Skin of body (tissue), 3 donors: ENCODE measurements at places on chromosomes 3 and 15.
A peak's percentile ranks its signal among the peaks of the same experiment; 100 is the strongest.

DNA sequence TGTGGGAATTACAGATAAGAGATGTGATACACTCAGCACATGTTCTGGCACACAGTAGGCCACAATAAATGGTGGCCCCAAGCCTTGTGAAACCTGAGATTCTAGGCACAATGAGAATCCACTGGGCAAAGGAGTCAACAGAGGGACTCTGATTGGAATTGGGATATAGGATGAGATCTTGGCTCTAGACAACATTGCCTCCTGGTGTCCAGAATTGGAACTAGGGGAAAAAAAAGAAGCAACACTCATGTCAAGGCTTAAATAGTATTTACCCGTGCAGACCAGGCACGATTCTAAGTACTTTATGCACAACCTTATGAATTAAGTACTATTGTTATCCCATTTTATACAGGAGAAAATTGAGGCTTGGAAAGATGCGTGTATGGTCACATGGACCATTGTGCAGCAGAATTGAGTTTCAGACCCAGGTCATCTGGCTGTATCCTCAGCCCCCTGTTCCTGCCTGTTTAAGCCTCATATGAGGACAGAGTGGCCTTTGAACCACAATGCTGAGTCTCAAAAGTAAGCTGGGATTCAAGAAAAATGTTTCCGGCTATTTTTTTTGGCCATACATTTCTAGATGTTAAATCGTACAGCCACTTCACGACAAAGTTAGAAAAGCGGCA, 124.8 kb downstream of the SV2B start:
- DNase-seq: no peak

DNA sequence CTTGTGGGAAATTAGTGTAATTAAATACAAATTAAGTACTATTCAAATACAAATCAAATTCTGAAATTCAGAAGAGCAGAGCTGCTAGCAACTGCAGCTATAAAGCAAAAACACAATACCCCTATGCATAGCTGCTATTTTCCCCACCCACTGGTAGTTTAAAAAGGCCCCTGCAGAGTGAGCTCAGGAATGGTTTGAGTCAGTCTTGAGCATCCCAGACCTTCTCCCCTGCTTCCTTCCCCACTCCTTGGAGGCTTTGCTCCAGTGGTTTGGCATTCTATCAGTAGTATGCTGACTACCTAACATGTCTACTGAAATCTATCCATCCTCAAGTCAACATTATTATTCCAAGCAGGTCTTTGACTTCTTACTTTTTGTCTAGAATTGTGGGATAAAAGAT, 53.0 kb downstream of the EFHB start:
- DNase-seq: no peak

DNA sequence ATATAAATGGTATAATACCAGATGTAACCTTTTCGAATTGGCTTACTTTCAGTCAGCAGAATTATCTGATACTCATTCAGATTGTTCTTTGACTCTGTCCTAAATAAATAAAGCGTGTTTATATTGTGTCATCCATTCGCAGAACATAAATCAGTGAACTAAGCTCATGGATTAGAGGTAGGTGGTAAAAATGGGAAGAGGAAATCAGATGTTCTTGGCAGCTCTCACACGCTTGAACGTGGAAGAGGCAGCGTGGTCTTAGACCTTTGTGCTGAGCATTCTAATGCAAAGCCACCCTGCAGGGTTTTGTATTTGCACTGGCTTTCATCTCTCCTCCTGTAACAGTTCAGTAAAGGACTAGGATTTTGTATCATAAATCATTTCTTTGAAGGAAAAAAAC, 441.4 kb downstream of the GABRG3 start:
- DNase-seq: no peak

- DNase-seq: no peak
These were observed at the start of gene POPDC2 for GRCh38 chr3:119660474-119661440. TSS of gene POPDC2 (minus strand) at chr3:119660589. CDS start at chr3:119660423, 166 bp downstream.

DNA sequence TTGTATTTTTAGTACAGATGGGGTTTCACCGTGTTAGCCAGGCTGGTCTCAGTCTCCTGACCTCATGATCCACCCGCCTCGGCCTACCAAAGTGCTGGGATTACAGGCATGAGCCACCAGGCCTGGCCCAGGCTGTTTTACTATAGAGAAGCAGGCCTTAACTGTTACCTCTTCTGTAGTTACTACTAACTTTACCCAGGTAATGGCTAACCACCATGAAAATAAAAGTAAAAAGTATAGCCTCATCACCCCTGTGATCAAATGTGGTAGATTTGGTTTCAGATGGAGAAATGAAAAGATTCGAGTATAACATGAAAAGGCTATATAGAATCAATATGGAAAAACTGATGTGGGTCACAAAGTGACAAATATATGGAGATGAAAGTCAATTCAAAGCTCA, 210.1 kb downstream of the CD47 start:
- DNase-seq: no peak

- DNase-seq: no peak
These were observed 128.0 kb downstream of the SRGAP3 start for GRCh38 chr3:9121366-9122001.

GRCh38 chr3:192860454-192860853, 57.2 kb downstream of the MB21D2 start:
- DNase-seq: no peak

GRCh38 chr15:75723847-75724660, 11.4 kb upstream of the CSPG4 start:
- DNase-seq: peak; percentile 96

DNA sequence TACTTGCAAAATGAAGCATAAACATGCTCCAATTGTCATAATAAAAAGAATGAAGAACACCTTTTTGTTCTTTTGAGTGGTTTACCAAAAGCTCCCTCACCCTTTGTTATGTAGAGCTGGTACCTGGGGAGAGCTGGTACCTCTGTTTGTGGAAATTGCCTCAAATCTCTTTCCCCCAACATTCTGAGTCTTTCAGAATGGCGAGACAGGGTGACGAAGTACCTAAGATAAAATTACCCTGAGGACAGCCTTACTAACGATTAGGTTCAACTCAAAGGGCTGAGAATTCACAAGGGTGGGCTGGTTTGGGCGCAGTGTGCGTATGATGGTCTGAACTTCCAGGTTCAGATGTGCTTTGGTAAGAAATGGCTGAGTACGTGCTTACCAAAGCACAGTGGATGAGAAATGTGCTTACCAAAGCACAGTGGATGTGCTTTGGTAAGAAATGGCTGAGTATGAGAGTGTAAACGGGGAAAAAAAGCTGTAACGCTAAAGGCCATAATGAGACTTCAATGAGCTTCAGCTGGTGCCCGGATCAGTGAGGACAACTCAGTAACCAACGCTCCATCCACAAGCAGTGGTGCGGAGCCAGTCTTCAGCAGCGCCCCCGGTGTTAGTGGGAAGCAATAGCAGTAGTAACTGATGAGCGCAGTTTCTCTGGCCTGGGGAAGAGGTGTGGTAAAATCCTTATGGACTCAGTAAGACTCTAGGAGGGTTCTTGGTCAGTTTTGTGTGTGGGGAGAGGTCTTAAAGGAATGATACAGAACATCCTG, 72.3 kb upstream of the LRIG1 start:
- DNase-seq: no peak
